ENCODE measurements at places on chromosomes 13 and 19.

- DNase-seq, result no peak
Measured at GRCh38 chr13:40589285-40590109, 76.9 kb downstream of the FOXO1 start.

- DNase-seq, result no peak
Measured at GRCh38 chr19:42207767-42208271, 9.7 kb downstream of the DEDD2 start.

- no peak for DNase-seq
Measured at GRCh38 chr13:44188257-44188656, 185.4 kb upstream of the SERP2 start.

- no peak for DNase-seq
Measured at GRCh38 chr13:77740931-77741596, 43.6 kb downstream of the SLAIN1 start.

DNA sequence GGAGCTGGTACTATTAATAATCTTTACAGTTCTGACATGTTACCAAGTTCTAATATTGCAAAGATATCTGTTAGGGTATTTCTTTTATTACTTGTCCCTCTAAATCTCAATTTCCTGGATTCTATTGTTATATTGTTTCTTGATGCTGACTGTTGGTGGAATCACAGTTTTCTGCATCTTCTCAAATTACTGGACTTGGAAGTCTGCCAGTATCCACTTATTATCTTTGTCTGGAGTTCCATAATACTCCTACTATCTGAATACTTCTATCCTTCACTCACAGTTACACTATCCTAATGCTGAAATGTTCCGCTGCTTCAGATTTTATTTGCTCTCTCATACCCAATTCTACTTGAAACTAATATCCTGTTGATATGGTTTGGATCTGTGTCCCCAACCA lies 1985.7 kb upstream of the PRR20A start:
- DNase-seq, result no peak

Measured in stimulated activated CD8-positive, alpha-beta memory T cell treated with anti-CD3 and anti-CD28 coated beads, Interleukin-12 subunit alpha, Interleukin-12 subunit beta, amount 100 ng/mL, for 4 hours (primary cell).